ENCODE measurements at places on chromosomes 12 and 14.

DNA sequence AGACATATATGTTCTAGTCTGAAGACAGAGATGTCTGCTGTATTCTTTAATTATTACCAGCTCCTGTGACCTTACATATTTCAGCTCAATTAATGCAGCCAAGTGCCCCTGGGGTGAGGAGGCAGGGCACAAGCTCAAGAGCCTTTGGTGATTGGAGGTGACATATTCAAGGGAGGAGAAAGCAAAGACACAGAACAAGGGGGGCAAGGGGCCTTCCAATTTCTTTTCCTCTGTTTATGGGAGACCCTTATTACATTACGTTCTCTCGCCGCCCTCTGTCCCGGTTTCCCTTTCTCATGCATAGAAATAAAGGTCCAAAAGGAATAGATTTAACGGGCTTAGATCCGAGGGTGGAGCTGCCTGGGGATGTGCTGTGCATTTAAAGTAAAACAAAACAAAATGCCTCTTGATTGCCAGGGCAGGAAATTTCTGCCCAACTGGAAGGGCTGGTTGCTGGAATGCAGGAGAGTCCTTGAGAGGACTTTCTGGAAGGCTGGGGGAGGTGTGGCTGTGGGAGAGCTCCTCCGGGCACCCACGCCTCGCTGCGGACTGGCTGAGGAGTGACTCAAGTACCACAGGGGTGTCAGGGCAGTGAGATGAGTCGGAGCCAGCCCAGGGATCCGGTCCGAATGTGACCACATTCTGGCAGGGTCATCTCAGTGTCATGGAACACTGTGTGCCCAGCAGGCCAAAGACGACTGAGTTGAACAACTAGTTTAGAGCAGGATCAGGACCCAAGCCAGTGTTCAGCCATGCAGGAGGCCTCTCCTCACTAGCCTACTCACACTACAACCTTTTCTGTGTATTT, 32.1 kb upstream of the GSG1 start:
- peak; percentile 86 for DNase-seq

DNA sequence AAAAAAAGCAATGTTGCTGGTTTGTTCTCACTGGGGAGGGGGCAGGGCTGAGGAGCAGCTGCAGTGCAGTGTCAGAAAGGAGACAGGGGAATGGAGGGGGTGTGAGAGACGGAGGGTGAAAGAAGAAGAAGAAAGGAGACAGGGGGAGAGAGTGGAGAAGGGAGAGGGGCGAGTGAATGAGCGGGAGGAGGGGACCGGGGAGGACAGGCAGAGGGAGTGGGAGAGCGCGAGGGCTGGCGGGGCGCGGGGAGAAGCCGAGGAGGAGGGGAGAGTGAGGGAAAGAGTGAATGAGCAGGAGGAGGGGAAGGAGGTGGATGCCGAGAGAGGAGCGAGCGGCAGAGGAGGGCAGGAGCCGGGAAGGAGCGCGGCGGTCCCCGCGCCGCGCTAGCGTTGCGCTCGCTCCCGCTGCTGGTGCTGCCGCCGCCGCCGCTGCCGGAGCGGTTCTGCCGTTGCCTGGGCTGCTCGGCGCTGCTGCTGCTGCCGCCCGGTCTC, at the start of gene NOVA1:
NOVA1 (minus strand) TSS at position 445 of the 492 bp plus-strand sequence. CDS start 597 bp downstream, outside the sequence.
- no peak for DNase-seq

GRCh38 chr14:99930420-99931274, 134.6 kb upstream of the EVL start:
- DNase-seq, result no peak

GRCh38 chr12:12357719-12358461, 1.0 kb downstream of the BORCS5 start:
- DNase-seq, result peak; percentile 42

DNA sequence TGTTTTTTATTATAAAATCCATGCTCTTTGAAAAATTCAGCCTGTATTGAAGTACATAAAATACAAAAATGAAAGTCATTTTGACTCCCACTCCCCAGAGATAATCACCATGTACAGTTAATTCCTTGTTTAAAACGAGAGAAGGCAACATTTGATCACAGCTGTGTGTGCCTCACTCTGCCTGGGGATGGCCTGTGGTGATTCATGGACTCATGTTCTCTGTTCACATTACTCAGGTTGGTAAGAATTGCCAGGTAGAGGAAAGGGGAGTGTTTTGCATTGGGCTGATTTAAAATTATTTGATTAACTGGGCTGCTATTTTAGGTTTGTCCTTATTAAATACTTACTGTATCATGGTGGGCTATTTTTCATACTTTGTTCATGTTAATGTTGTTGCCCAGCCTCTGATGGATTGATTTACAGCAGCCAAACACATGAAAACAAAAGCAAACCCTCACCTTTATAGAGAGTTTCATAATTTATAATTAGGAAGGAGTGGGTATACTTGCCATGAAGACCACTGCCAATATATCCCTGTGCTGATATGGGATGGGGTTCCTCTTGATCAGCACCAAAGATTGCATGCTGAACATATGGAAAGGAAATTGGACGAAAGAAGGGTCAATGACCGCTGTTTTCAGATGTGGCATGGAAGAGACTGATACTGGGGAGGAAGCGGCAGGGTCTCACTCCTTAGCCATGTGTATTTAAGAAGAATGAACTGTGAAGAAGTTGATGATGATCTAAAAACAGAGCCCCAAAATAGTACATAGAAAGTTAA, 3.0 kb downstream of the ZBTB1 start:
- no peak for DNase-seq
